GM13976 (cell line): ENCODE measurements at places on chromosomes 3 and 15.

DNA sequence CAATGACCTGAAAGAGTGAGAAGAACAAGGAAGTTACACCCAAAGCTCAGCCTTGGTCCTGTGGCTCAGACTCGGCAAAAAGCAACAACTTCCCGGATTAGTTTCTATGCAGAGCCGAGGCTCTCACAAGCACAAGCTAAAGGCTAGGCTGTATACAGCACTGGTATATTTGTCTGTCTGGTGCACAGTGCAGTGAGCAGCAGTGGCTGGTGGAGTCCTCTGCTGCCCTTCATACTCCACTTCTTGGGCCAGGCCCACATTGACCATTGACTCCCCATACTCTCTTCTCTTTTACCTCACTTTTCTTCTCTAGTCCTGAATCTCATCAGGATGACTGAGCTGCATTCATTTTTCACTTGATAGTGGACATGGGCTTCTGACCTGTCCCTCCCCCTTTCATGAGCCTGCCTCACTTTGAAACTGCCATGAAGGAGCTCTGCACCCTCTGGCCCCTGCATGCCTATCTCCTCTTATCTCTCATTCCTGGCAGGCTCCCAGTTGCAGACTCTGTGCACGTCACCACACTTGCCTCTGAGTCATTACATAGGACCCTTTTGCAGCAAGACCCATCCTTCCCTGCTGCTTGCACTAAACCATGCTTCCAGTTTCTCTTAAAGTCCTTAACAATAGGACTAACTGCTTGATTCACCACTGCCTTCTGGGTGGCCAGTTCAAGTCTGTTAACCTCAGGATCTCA, 379.3 kb downstream of the NTRK3 start:
- no peak for DNase-seq

DNA sequence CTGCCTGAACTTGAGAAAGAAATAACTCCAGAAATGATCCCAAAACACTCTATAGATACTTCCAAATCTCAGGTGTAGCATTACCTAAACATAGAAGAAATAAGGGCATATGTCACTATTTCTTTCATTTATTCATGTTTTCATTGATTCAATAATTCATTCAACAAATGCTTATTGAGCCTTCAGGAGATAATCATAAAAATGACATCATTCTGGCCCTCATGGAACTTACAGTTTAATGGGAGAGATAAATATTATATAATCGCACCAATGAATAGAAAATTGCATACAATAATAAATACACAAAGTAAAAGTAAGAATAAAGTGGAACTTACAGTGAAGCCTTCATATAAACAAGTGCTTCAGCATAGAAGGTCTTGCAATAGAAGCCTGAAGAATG, 58.1 kb upstream of the NR2F2 start:
- DNase-seq = no peak

DNA sequence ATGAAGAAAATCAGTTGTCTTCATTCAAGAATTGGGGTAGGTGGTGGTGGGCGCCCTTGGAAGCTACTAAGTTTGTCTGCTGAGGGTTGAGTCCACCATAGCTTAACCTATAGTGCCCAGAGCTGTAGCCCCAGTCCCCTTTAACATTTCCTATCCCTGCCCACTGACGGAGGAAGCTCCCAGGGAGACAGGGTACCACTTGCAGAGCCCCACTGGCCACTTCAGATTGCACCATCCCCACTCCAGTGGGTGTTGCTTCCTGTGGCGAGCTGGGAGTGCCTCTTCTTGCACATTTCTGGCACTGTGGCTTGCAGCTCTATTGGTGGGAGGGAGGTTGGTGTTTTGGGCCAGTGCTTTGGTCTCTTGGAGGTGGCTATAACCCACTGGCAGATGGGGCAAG, 2.7 kb downstream of the PXYLP1 start:
- no peak for DNase-seq

- no peak for DNase-seq
Measured at GRCh38 chr15:23860290-23861245, 173.5 kb upstream of the NDN start.

DNA sequence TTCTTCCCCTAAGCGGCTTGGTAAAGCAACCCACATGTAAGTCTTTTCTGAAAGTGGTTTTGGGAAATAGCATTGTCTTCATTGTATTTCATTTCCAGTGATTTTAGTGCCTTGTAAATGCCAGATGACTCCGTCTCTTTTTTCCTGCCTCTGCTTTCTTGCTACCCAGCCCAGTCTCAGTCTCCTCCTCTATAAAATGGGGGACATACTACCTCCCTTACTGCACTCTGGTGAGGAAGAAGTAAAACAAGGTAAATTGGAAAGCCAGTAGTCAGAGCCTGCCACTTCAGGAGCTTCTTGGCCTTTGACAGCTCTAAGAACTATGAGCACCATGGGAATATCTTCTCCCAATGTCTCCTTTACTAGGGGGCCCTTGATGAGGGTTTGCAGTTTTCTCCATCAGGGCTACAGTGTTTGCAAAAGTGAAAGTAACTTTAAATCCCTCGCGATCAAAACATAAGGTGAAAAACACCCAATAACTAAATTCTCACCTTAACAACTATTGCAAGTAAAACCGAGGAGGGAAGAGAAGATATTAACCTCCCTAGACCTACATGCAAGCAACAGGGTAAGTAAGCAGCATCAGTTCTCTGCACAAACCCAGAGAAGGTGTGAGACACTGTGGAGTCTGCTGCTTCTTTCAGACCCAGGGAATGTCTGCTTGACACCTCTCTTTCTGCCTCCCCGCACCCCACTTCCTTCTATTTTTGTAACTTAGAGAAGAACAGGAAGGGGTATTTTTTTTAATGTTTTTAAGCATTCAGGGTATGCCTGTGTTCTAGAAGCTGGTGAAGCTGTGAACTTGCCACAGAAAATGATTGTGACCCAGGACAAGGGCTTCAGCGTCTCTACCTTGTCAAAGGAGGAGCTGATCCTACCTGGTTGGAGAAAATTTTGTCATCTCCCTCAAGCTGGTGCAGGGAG, 159.1 kb upstream of the EOMES start:
- DNase-seq = no peak

DNA sequence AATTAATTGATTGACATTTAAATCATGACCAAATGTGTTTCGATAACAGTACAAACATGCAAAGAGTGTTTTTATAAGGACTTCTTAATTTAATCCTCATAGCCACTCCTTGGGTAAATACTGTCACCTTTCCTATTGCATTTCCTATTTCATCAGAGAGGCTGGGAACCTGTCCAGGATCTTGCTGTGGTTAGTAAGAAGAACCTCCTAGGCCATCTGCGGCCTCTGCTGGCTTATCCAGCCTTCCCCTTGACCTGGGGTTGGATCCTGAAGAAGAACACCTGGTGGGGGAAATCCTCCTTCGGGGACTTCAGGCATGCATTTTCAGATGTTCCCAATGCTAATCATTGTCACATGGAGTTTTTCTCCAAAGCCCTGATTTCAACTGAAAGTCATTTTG, 25.5 kb downstream of the GLDN start:
- DNase-seq = no peak

DNA sequence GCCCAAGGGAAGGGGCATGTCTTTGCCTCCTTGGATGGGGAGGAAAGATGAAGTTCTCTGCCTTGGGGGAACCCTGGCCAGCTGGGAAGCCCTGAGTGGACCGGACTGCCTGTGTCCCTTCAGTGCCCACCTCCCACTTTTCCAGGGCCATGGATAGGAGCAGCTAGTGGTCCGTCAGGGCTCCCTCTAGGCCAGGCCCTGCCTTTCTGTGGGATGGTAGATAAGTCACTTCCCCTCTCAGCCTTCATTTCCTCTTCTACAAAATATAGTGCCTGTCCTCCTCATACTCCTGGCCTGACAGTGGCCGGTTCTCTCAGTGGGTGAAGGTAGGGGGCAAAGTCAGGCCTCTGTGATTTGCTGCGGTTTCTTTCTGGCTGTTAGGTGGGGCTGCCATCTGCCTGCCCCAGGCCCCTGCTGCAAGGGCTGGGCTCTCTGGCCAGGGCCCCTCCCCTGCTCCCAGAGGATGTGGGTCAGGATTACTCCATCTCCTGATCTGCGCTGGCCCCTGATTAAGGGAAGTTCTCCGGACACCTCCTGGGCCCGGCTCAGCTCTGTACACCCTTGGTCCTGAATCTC, 1.4 kb downstream of the PLEKHO2 start:
- peak; percentile 57 for DNase-seq

DNA sequence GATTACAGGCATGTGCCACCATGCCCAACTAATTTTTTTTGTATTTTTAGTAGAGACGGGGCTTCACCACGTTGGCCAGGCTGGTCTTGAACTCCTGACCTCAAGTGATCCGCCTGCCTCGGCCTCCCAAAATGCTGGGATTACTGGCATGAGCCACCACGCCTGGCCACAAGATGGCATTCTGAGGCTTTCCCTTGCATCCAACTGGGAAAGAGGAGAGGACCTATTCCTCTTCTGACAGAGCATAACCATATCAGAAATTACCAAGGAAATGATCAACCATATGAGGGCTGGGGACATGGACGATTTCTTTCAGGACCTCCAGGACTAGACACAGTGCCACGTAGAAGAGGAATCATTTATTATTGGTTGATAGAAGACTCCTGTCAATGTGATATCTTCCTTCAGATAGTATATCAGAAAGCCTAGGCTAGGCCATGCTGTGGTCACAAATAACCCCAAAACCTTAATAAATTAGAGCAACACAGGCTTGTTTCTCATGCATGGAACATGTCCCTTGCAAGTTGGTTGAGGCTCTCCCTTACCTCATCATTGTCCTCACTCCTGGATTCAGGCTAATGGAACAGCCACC, 372.3 kb upstream of the IL12A start:
- DNase-seq = no peak

- no peak for DNase-seq
Measured at GRCh38 chr3:17132286-17133115, 247.7 kb downstream of the PLCL2 start.

DNA sequence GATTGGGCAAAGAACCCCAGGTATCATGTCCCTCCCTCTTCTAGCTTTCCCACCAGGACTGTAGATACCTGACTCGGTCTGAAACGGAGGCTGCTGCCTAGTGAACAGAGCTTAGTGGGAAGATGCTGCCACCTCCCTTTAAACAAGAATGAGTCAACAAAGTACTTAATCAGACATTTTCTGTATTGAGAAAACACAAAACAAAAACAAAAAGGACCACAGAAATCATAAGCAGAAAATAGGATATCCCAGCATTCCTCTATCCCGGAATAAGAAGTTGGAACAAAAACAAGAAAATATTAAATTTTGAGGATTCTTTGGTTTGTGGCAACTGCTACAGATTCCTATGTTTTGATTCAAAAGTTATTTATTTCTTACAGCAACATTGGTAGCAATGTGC, 51.7 kb upstream of the COL8A1 start:
- no peak for DNase-seq

- no peak for DNase-seq
Measured at GRCh38 chr15:64985366-64986033, 4.2 kb downstream of the SPG21 start.

- no peak for DNase-seq
Measured at GRCh38 chr15:28122038-28122949, 23.2 kb upstream of the OCA2 start.
